IPS DF 6.9 (cell line): ENCODE measurements at places on chromosomes 1 and 21.

DNA sequence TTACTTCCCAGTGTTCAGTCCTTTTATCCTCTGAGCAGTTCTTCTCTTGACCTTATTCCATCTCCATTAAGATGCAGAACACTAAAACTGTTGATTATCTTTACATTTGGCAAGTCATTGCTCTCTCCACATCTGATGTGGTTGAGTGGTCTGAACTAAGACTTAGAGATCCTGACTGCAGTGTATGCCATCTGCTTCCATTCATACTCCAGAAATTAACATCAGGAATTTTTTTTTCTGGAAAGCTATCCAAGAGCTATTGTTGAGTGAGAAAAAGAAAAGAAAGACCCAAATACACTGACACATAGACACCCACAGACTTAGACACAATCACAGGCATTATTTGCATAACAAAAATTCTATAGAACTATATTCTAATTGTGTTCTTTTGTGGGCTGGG is 3.7 kb upstream of the TRIM62 start:
- peaks cover 8% of the 10 kb centered on the region; the same call in 1 of the 2 replicates for H3K4me1 ChIP-seq
- no peaks in the 10 kb centered on the region for H3K36me3 ChIP-seq
- H3K27ac ChIP-seq = no peak overlapping the region
- no peak overlapping the region for H3K4me3 ChIP-seq
- no peaks in the 10 kb centered on the region for H3K27me3 ChIP-seq

GRCh38 chr1:25476186-25477097 is 45.7 kb downstream of the MACO1 start:
- H3K4me1 ChIP-seq = no peaks in the 10 kb centered on the region
- H3K27me3 ChIP-seq = no peaks in the 10 kb centered on the region
- H3K27ac ChIP-seq = no peak overlapping the region
- DNase-seq = no peak
- H3K4me3 ChIP-seq = no peak overlapping the region

DNA sequence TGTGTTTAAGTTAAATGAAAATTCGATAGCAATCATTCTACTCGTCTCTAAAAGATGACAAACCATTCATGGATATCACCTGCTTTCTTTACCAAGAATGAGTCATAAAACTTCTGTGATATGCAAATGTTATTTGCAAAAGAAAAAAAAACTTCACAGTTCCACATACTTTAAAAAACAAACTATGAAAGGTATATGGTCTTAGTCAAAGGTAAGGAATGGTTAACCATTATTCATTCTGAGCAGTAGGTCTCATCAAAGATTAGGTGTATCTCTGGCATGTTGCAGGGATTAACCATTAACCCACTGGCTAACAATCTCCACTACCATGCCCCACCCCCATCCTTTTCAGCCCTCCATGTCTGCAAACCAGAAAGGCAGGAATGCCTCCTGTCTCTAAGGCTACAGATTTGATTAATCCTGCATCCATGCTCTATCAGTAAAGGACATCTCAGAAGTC is 44.4 kb downstream of the PTPN14 start:
- no peak overlapping the region for H3K4me3 ChIP-seq
- H3K27ac ChIP-seq = no peak overlapping the region
- H3K4me1 ChIP-seq = peaks cover 4% of the 10 kb centered on the region; the same call in 1 of the 2 replicates
- no peaks in the 10 kb centered on the region; the same call in 1 of the 2 replicates for H3K36me3 ChIP-seq

- no peaks in the 10 kb centered on the region for H3K36me3 ChIP-seq
- H3K27me3 ChIP-seq = no peaks in the 10 kb centered on the region
- DNase-seq = no peak
- no peak overlapping the region for H3K27ac ChIP-seq
Observed at GRCh38 chr1:44820328-44821239, 12.3 kb downstream of the BTBD19 start.

- no peak overlapping the region for H3K27ac ChIP-seq
- no peak for DNase-seq
- H3K27me3 ChIP-seq = no peaks in the 10 kb centered on the region
- H3K4me1 ChIP-seq = no peaks in the 10 kb centered on the region
Observed at GRCh38 chr1:115310581-115311473, 27.2 kb downstream of the NGF start.

- no peaks in the 10 kb centered on the region for H3K36me3 ChIP-seq
- no peak for DNase-seq
- H3K4me1 ChIP-seq = peaks cover 1% of the 10 kb centered on the region; the same call in 1 of the 2 replicates
- no peak overlapping the region for H3K27ac ChIP-seq
Observed at GRCh38 chr1:109388208-109388711, 9.5 kb downstream of the SORT1 start.

DNA sequence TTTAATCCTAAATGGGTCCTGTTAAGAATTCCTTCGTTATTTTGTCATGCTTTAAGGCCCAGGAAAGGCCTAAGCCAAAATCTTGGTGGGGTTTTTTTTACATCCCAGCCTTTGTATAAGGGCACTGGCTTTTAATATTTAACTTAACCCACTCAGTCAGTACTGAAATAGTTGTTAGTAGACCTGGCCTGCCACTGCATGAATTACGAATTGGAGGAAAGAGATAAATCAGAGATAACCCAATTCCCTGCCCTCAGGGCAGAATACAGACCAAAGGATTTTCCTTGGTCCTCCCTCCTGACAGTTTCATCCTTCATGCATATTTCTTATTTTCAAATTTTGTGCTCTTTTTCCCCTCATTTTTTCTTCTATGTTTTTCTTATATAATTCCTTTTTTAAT is 193.0 kb downstream of the FASLG start:
- no peak overlapping the region for H3K27ac ChIP-seq
- H3K4me3 ChIP-seq = no peak overlapping the region
- no peaks in the 10 kb centered on the region for H3K36me3 ChIP-seq
- H3K4me1 ChIP-seq = no peaks in the 10 kb centered on the region
- H3K27me3 ChIP-seq = no peaks in the 10 kb centered on the region

DNA sequence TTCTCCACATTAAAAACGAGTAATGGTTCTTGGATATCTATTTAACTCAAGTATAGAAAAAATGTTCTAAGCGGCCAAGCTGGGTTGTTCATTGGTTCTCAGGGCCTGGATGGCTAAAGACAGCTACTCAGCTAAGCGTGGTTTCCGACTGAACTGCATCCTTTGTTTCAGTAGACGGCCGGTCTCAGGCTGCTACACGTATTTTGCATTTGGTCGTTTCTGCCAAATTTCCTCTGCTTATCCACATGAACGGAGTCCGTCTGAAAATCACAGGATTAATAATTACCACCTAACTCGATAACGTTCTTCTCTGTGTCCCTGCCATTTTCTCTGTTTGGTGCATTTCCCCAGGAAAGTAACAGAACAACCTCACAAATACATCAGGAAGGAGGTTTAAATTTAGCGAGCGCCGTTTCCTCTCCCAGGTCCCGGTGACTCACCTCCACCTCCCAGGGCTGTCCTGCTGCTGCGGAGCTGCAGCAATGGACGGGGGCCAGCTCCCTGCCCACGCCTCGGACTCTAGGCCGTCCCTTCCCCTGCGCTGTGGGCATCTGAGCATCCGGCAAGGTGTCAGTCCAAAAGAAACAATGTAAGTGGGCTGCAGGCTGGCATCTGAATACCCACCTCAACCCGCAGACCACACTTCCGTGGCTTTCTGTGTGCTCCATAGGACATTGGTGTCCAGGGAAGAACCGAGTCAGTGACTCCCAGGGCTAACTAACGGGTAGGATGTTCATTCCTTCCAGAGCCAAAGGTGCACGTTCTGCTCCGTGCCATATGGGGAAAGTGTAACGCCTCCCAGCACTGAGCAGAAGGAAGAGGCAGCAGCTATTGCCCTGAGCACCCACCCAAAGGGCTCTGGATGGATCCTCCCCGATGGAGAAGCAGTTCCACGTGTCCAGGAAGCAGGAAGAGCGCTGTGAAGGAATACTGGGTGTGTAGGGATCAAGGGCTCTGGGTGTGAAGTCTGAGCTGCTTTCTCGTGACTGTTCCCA is 4.1 kb upstream of the GABRD start:
- no peak for DNase-seq
- 0 out of 2 replicates have a peak, but pooled peaks cover 1% of the 10 kb centered on the region for H3K4me1 ChIP-seq
- peaks cover 3% of the 10 kb centered on the region; the same call in 1 of the 2 replicates for H3K27me3 ChIP-seq
- H3K4me3 ChIP-seq = no peak overlapping the region
- H3K36me3 ChIP-seq = no peaks in the 10 kb centered on the region

GRCh38 chr1:30882678-30883388 is 25.7 kb downstream of the SDC3 start:
- H3K4me1 ChIP-seq = peaks cover 11% of the 10 kb centered on the region; the same call in 1 of the 2 replicates
- no peak overlapping the region for H3K27ac ChIP-seq
- H3K36me3 ChIP-seq = no peaks in the 10 kb centered on the region

DNA sequence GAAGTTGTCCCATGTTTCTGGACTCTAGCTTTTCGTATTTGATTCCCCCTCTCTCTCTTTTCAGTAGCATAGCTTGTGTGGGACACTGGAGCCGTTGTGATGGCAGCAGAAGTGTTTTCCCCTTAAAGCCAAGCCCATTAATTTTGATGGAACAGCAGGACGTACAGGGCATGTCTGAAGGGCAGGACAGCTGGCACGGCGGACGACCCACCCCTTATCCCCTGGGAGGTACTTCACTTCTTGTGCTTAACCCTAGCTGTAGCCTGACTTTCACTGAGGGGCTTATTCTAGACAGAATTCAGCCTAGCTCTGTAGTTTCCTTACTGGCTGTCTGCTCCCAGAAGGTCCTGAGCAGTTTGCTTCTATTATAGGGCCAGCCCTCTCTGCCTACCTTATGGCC is 8.6 kb upstream of the PPFIA4 start:
- no peak overlapping the region for H3K4me3 ChIP-seq
- H3K36me3 ChIP-seq = peaks cover 47% of the 10 kb centered on the region; the same call in 1 of the 2 replicates
- DNase-seq = no peak
- H3K4me1 ChIP-seq = no peaks in the 10 kb centered on the region
- H3K27me3 ChIP-seq = no peaks in the 10 kb centered on the region

DNA sequence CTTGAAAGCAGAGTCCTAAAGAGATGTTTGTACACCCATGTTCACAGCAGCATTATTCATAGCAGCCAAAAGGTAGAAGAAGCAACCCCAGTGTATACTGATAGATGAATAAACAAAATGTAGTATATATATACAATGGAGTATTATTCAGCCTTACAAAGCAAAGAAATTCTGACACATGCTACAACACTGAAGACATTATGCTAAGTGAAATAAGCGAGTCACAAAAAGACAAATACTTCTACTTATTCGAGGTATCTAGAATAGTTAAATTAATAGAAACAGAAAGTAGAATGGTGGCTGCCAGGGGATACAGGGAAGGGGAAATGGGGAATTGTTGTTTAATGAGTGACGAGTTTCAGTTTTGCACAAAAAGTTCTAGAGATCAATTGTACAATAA is 23.5 kb downstream of the COP1 start:
- H3K4me1 ChIP-seq = no peaks in the 10 kb centered on the region
- no peak overlapping the region for H3K27ac ChIP-seq
- H3K27me3 ChIP-seq = no peaks in the 10 kb centered on the region

DNA sequence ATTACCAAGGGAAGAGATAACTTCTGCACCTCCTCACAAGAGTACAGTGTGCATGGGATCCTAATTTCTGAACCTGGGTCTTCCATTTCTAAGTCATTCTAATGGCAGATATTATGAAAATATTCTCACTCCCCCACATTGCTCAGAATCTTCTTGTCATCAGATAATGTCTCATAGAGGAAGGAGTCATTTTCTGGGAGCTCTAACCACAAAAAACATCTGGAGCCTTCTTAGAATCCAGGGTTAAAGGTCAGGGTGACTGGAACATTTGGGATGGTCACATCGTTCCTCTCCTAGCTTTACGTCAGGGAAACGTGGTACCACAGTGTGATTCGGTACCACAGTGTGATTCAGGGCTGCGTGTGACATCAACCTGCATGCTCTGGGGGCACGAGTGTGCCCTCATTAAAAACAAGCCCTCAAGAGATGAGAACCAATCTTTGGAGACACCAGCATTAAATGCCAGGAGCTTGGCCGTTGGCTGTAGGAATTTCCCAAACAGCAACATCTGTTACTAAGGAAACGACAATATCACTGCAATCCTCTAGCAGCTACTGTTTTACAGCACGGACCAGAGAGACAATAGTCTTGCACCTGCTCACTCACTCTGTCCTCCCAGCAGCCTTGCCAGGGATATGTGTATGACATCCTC is 179.1 kb downstream of the PSMG1 start:
- H3K4me1 ChIP-seq = no peaks in the 10 kb centered on the region; the same call in 1 of the 2 replicates
- H3K4me3 ChIP-seq = no peak overlapping the region
- H3K36me3 ChIP-seq = no peaks in the 10 kb centered on the region
- no peak for DNase-seq
- no peaks in the 10 kb centered on the region for H3K27me3 ChIP-seq

- H3K27ac ChIP-seq = no peak overlapping the region
- peaks cover 8% of the 10 kb centered on the region for H3K36me3 ChIP-seq
- H3K27me3 ChIP-seq = no peaks in the 10 kb centered on the region
- no peak for DNase-seq
Observed at GRCh38 chr1:27879374-27880082, 7.2 kb downstream of the THEMIS2 start.

GRCh38 chr1:157310401-157310800 is 172.2 kb upstream of the ETV3 start:
- no peak overlapping the region for H3K4me3 ChIP-seq
- no peak overlapping the region for H3K27ac ChIP-seq
- H3K4me1 ChIP-seq = peaks cover 2% of the 10 kb centered on the region
- DNase-seq = no peak
- no peaks in the 10 kb centered on the region for H3K27me3 ChIP-seq
- no peaks in the 10 kb centered on the region for H3K36me3 ChIP-seq

DNA sequence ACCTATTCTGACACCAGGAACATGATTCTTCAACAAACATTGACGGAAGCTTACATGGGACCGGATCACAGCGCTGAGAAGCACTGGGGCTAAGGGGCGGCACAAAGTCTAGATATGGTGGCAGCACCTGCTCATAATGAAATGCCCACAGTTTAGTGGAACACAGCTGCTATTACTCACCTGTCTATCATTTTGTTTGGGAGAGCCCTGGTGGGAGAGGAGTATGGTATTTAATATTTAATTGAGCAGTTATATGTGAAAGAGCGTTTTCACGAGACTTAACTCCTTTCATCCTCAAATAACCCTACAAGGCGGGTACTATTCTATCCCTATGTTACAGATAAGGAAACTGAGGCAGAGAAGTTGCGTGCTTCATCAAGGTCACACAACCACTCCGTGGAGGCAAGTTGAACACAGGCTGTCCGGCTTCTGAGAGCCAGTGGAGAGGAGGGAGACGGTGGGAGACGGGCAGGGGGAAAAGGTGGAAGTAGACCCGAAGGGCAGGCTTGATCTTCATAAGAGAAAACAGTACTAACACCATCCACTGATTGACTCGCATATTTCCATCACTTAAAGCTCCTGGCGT is 790 bp upstream of the TSNAX start:
- H3K4me1 ChIP-seq = peaks cover 4% of the 10 kb centered on the region; the same call in 1 of the 2 replicates
- no peaks in the 10 kb centered on the region for H3K36me3 ChIP-seq
- H3K27ac ChIP-seq = no peak overlapping the region
- no peak for DNase-seq
- no peaks in the 10 kb centered on the region for H3K27me3 ChIP-seq

- no peaks in the 10 kb centered on the region for H3K36me3 ChIP-seq
- H3K4me3 ChIP-seq = no peak overlapping the region
- peak; percentile 29 for DNase-seq
- H3K27ac ChIP-seq = no peak overlapping the region
- H3K27me3 ChIP-seq = no peaks in the 10 kb centered on the region
- H3K4me1 ChIP-seq = peaks cover 5% of the 10 kb centered on the region
Observed at GRCh38 chr1:22089787-22090186, 37.3 kb downstream of the CDC42 start.
